Heart left ventricle (tissue), 16 donors: ENCODE measurements at places on chromosomes 2 and 18. TPM values are rescaled to one million over a fixed set of nuclear protein-coding genes. Genes with fewer than 3 reads are reported as not detected.

The HPCAL1 gene
- polyA plus RNA-seq: 30.8 TPM

DNA sequence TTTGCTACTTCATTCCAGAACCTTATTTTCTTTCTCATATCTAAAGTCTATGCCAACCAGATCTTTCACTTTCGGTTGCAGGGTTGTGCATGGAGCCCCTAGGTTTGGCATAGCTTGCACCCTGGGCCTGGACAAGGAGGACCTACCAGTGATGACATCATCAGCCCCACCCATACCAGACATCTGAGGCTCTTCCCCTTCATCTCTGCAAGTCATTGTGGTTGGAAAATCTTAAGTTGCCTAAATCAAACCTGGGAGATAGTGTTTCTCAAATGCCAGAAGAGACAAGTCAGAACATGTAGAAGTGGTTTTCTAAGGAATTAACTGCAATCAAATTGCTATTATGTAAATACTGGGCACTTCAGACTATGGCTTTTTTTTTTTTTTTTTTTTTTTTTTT is 363.3 kb downstream of the ZNF516 start:
- DNase-seq: no peak

The CNRIP1 gene
- 11.0 TPM for polyA plus RNA-seq

GRCh38 chr2:109343460-109343859 is 214.5 kb downstream of the SH3RF3 start:
- no peak for DNase-seq

GRCh38 chr2:101124643-101125366 is 26.4 kb downstream of the TBC1D8 start:
- DNase-seq: peak; percentile 62

DNA sequence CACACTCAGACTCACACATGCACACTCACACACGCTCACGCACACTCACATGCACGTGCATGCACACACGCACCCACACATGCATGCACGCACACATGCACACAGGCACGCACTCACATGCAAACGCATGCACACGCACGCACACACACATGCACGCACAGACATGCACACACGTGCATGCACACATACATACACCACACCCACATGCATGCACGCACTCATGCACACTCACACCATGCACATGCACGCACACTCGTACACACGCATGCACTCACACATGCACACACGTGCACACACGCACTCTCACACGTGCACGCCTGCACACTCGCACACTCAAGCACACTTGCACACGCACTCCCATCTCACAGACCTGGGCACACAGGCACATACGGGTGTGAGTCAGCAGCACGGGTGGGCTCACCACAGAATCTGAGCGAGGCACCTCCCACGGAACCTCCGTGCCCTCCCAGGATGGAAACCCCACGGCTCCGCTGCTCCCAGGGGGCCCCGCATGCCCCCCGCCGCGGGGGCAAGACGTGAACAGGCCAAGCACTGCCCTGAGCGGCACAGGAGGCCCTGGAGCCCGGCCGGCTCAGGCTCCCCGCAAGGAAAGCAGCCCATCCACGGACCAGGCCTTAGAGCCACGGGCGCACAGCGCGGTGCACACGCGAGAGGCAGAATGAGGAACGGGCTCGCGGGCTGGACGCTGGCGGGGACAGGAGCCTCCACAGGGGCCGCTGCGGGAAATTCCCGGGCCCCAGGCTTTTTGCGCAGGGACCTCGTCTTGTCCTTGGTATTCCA is 8.4 kb upstream of the KCNG2 start:
- DNase-seq: no peak

GRCh38 chr2:238927746-238928519 is 80.0 kb downstream of the TWIST2 start:
- no peak for DNase-seq

- DNase-seq: no peak
These were observed 28.3 kb downstream of the CYBRD1 start for GRCh38 chr2:171550613-171551012.

DNA sequence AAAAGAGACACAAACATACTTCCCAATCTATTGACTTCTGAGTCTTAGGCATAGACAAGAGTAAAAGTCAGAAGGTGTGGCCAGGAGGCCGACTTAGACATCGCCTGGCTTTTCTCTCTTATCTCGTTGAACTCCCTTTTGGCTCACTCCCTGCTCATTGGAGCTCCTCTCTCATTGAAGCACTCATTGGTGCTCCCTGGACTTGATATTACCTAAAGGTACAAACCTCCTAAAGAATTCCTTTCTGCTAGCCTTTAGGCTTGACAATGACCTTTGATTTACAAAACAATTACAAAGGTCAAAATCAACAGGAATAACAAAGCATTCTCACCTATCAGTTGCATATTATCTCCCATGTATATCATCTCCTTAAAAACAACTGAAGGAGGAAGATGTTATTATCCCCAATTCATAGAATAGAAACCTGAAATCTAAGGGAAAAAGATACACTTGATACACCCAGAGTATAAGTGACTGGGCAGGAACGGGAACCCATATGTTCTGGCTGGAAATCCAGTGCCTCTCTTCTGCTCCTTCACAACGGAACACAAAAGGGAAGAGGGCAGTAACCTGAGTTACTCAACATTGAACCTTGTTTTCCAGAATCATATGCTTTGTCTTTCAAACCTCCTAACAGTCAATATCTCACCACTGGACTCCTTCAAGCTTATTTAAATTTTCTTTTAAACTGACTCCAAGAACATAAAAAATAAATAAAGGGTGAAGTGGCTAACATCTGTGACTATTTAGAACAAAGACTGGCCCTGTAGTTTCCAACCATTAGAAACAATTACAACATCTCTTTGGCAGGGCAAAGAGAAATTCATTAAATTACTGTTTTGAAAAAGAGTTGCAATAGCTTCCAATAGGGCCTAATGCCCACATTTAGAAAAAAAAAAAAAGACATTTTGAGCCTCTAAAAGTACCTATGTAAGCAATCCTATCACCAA is 1247.9 kb downstream of the LRP1B start:
- DNase-seq: no peak

DNA sequence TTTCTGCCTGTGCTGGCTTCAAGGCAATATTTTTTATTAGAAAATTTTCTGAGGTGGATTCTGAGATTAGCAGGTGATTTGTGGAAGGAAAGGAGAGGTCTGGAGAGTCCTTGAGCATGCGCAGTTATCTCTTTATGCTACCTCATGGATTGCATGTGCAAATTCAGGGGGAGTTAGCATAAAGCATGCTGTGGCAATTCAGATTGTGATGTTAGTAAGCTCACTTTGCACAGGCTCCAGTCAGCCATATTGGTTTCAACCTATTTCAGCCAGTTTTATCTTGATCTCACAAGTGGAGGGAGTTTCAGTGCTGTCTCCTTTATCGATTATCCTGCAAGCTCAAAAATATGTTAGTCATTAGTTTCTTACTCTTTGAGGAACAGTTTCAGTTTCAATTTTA is 2012.3 kb upstream of the PIK3C3 start:
- DNase-seq: no peak

The MARS2 gene
- 10.3 TPM for polyA plus RNA-seq

DNA sequence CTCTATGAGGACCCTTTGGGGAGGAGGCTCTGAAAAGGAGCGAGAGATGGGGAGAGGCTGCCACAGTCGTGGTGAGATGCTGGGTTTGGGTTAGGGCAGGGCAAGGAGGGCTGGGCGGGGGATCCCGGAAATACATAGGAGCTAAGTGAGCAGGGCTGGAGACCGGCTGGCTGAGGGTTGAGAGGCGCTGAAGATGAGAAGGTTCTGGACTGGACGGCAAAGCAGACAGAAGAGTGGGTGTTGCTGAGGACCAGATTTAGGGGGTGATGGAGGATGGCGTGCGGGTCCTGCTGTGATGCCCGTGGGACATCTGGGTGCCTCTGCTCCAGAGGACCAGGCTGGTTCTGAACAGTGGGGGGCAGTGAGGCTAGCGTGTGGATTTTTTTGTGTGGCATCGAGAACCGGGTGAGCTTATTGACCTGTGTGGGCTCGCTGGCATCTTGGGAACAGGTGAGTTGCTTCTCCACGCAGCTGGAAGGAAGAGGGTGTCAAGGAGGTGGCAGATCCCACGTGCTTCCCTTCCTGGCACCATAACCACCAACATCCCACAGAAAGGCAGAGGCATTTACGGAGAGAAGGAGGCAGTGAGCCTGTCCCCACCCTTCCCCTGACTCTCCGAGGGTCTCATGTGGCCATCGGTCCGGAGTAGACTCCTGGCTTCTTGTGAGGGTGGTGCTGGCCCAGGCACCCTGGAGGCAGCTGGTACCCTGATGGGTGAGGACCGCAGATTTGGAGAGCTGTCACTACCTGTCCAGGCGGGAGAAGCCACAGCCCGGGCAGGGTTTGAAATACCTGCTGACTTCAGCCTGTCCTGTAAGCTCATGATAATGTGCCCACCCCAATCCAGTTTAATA is 70.3 kb downstream of the ASB1 start:
- DNase-seq: no peak

DNA sequence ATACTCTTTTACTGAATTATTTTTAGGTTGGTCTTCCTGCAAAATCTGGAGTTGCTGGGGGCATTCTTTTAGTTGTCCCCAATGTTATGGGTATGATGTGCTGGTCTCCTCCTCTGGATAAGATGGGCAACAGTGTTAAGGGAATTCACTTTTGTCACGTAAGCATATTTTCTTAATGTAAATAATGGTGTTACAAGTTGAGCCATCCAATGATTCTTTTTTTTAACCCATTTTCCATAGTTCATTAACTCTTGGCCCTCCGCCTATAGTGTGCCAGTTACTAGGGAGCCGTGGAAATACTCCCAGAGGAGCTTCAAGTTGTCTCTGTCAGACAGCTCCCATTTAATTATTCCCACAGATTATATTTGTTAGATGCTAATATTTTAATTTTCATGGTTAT is 49.8 kb downstream of the GLS start:
- DNase-seq: no peak

- DNase-seq: no peak
These were observed 682.0 kb downstream of the IRS1 start for GRCh38 chr2:226117510-226118065.

- DNase-seq: no peak
These were observed 51.4 kb downstream of the SMCHD1 start for GRCh38 chr18:2706903-2707302.

DNA sequence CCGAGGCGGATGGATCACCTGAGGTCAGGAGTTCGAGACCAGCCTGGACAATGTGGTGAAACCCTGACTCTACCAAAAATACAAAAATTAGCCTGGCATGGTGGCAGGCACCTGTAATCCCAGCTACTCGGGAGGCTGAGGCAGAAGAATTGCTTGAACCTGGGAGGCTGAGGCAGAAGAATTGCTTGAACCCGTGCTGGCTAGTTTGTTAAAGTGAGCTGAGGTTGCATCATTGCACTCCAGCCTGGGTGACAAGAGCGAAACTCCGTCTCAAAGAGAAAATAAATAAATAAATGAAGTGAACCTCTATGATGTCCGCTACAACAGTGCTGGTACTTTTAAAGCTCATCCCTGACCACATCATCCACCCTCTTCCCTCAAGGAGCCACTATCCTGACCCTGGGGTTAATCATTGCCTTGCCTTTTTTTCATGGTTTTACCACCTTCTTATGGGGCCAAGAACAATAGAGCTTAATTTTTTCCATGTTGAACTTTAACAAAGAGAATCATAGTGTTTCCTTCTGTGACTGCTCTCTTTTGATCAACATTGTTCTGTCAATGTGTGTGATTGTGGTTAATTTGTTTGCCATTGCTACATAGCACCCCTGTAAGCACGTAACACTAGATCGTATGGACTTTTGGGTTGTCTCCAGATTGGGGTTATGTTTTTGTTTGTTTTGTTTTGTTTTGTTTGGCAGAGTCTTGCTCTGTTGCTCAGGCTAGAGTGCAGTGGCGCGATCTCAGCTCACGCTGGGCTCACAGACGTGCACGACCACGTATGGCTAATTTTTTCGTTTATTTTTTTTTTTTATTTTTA is 17.1 kb upstream of the ATRAID start:
- no peak for DNase-seq

DNA sequence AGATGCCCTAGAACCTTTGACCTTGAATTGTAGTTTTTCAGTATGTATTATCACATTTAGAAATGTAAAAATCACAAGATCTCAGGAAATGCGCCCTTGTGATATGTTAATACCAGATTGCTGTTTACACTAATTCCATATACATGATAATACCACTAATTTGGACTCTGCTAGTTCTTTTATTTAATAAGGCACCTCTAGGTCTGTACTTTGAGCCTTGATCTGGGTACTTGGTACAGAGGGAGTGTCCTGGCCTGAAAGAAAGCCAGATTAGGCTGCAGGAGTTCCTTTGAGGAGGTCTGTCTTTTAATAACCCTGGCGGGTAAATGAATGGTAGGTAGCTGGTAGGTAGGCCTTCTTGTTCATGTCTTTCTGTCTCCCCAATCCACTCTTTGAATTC is 26.3 kb downstream of the PLEKHA3 start:
- no peak for DNase-seq

The MAP2 gene
- polyA plus RNA-seq: 11.3 TPM

DNA sequence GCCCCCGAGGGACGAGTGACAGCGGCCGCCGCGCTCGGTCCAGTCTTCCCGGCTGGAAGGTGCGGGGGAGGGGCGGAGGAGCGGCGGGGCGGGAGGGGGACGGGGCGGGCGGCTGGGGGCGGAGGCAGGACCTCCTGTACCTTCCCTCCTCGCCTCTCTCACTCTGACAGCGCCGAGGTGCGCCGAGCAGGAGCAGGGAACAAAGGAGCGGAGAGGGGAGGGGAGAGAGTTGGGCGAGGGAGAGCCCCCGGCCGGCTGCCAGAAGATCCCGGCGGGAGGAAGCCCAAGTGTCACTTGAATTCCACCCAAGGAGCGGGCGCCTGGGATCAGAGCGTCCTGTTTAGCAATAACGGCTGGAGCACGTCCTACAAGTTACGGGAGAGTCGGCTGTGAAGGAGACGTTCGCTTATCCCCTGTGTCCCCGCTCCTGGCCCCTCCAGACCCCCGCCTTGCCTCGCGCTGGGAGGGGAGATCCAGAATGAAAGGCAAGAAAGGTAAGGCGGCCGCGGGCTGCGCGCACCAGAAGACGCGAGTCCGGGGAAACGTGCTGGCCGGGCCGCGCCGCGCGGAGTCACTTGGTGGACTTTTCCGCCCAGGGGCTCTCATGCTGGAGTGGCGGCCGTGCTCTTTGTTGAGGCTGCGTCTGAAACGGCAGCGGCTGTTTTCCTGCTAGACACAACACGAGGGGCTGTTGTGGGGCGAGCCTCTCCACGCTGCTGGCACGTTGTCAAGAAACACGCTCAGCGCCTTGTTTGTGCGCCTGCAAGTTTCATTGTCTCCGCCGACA is at the start of gene TGIF1:
Gene TGIF1 (plus strand): TSS at position 161 of the 787 bp plus-strand sequence. CDS start 318 bp downstream, at position 479.
- DNase-seq: peak; percentile 90

The KCNIP3 gene
- polyA plus RNA-seq: 2.7 TPM

The ICA1L gene
- polyA plus RNA-seq: 1.5 TPM

The ANO7 gene
- polyA plus RNA-seq: 0.91 TPM

DNA sequence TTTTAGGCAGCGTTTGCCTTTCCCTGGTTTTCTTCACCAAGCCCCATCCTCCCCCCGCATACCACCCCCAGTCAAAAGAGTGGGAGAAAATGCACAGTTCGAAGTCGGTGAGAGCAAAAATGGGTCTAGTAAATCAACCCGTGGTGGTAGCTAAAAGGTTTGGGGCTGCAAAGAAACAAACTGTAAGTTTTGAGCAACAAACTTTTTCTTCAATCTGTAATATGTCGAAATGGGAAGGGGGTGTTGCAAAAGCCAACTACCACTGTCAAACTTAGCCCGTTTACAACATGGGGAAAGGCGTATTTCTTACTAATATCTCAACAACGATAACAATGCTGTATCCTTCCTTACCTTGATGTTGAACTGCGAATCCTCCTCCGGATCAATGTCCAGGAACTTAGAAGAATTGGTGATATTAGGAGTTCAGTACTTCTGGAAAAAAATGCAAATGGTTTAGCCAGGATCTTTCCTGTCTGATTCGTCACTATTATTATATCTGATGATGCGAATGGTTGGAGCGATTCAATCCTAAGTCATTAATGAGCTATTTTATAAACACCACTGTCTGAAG is 2.4 kb upstream of the SATB2 start:
- DNase-seq: no peak
